Colonic mucosa (tissue), 4 donors: ENCODE measurements at places on chromosomes 1 and 21.

DNA sequence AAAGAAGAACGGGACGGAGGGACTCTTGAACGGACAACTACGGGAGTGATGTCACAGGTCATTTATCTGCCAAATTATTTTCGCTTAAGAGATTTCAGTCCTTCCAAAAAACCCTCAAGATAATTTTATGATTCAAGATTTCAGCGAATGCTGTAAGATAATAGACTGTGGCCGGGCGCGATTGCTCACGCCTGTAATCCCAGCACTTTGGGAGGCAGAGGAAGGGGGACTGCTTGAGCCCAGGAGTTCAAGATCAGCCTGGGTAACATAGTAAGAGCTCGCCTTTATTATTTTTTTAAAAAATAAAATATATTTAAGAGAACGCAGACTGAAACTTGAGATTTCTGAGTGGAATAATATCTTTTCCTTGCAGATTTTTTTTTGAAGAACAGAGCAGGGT is 609 bp downstream of the RWDD2B start:
- H3K4me1 ChIP-seq, result no peaks in the 10 kb centered on the region
- H3K36me3 ChIP-seq, result no peaks in the 10 kb centered on the region
- no peaks in the 10 kb centered on the region for H3K27me3 ChIP-seq
- peak overlapping the region; percentile 87 for H3K4me3 ChIP-seq
- DNase-seq, result no peak

GRCh38 chr1:211579440-211580302 is 710 bp upstream of the SLC30A1 start:
- H3K4me3 ChIP-seq, result peak overlapping the region; percentile 66
- H3K4me1 ChIP-seq, result no peaks in the 10 kb centered on the region
- no peaks in the 10 kb centered on the region for H3K27me3 ChIP-seq

DNA sequence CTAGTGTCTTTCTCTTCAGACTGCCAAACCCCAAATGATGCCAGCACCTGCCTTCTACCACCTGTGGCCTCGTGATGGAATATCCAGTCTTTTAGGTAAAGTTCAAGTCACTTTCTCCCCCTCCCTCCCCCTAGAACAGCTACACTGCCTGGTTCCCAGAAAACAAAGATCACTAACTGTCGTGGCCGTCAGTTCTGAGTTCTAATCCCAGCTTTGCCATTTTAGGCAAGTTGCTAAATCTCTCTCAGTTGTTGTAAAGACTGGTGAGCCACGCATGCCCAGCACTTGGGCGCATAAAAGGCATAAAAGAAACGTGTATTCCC is 648 bp upstream of the TRAPPC3 start:
- H3K36me3 ChIP-seq, result no peaks in the 10 kb centered on the region
- H3K4me1 ChIP-seq, result peaks cover 16% of the 10 kb centered on the region
- no peak overlapping the region for H3K4me3 ChIP-seq
- peak overlapping the region; percentile 94 for H3K27ac ChIP-seq
- no peaks in the 10 kb centered on the region for H3K27me3 ChIP-seq
- DNase-seq, result no peak

DNA sequence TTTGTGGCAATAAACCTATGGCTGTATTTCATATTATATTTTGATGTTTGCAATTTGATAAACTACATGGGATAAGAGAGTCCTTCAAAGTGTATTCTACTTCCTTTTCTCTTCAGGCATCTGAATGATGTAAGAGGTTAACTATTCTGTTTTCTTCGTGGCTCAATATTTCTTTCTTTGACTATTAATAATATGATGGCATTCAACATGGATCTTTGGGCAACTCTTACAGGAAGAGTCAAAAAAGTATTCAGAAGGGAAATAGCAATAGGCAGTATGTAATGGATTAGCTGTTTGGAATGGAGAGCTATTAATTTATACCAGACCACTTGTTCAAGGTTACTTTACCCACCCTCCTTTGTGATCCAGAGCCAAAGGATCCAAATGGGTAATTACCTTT is 74.4 kb downstream of the HMCN1 start:
- DNase-seq, result no peak
- H3K4me3 ChIP-seq, result no peak overlapping the region
- H3K4me1 ChIP-seq, result no peaks in the 10 kb centered on the region
- H3K27ac ChIP-seq, result no peak overlapping the region
- H3K27me3 ChIP-seq, result no peaks in the 10 kb centered on the region

DNA sequence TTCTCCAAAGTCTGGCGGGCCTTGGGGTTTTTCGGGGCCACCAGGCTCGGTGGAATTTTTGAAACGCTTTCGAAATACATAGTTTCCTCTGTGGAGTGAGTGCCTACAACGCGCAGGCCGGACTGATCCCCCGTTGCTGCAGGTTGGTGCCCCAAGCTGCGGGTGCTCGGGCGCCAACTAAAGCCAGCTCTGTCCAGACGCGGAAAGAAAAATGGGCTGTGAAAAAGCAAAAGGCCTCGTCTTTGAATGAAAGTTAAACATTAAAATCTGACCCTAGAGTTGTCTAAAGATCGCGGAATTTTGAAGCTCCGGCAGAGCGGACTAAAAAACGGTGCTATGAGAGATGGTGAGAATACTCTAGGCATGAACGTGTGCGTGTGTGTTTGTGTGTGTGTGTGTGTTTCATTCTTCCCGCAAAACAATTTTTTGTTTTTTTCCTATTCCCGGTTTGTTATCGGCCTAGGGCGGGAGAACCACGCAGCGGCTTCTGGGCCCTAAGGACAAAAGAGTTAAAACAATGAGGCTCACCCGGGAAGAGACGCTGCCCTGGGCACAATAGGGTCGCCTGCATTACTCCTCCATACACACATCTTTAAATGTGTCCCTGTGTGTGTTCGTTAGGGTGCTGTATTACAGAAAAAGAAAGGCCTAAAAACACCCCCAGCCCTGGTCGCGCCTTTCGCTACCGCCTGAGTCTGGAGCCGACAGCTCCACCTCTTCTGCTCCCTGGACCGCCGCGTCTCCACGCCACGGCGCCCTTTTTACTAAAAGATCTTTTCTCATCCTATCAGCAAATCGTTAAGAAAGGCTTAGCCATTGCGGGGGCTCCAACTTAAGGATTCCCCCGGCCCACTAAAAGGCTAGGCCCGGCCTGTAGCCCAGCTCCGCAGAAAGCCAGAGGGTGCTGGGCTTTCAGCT is 3.2 kb downstream of the TBX15 start:
- H3K4me1 ChIP-seq, result peaks cover 9% of the 10 kb centered on the region
- DNase-seq, result no peak
- H3K36me3 ChIP-seq, result no peaks in the 10 kb centered on the region

- DNase-seq, result no peak
- no peaks in the 10 kb centered on the region for H3K4me1 ChIP-seq
- no peaks in the 10 kb centered on the region for H3K36me3 ChIP-seq
- no peaks in the 10 kb centered on the region for H3K27me3 ChIP-seq
- H3K27ac ChIP-seq, result no peak overlapping the region
Measured at GRCh38 chr1:197980457-197980856, 63.3 kb downstream of the LHX9 start.

- peaks cover 18% of the 10 kb centered on the region for H3K36me3 ChIP-seq
- H3K4me3 ChIP-seq, result no peak overlapping the region
- peaks cover 13% of the 10 kb centered on the region for H3K4me1 ChIP-seq
- DNase-seq, result no peak
- H3K27me3 ChIP-seq, result no peaks in the 10 kb centered on the region
- no peak overlapping the region for H3K27ac ChIP-seq
Measured at GRCh38 chr21:44867999-44868700, 5.3 kb downstream of the PTTG1IP start.

GRCh38 chr1:46528297-46528955 is 23.0 kb downstream of the KNCN start:
- H3K4me3 ChIP-seq, result no peak overlapping the region
- H3K36me3 ChIP-seq, result no peaks in the 10 kb centered on the region
- peaks cover 2% of the 10 kb centered on the region for H3K27me3 ChIP-seq
- DNase-seq, result no peak
- H3K27ac ChIP-seq, result no peak overlapping the region
- H3K4me1 ChIP-seq, result no peaks in the 10 kb centered on the region

DNA sequence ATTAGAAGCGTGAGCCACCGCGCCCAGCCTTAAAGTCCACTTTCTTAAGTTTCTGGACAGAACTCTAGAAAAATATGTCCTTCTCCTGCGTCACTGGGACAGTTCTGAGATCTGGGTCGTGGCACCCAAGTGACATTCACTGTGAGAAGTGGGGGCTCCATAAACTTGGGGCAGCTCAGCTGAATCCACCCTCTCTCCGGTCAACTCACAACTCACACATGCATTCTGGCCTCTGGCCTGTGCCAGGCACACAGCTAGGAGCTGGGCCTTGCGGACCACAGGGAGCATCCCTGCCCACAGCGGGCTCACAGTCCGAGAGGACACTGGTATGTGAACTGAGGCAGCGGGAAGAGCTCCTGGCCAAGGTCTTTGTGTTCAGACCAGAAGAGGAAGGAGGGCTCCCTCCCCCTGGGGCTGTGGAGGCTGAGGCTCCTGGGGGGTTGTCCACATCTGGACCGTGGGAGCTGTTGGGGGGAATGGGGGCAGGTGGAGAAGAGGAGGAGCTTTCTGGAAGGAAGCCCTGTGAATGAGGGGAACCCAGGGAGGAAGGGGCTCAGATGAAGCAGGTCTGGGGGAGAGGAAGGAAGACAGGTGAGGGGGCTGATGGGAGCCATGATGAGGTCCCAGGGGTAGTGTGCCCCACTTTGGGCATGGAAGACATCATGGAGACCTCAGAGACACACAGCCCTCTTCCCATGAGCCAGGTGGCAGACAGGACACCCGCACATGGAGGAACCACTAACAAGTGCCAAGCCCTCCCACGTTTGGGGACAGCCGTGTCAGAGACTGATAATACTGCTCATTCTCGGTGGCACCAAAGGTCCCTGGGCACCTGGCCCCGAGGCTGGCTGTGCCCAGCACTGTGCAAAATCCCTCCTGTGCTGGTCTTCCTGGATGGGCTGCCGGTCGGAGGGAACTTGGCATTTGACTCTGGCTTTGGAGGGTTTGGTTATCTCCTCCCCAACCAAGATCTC is 191.0 kb upstream of the VAMP3 start:
- no peak overlapping the region for H3K4me3 ChIP-seq
- H3K27ac ChIP-seq, result no peak overlapping the region
- H3K27me3 ChIP-seq, result no peaks in the 10 kb centered on the region

DNA sequence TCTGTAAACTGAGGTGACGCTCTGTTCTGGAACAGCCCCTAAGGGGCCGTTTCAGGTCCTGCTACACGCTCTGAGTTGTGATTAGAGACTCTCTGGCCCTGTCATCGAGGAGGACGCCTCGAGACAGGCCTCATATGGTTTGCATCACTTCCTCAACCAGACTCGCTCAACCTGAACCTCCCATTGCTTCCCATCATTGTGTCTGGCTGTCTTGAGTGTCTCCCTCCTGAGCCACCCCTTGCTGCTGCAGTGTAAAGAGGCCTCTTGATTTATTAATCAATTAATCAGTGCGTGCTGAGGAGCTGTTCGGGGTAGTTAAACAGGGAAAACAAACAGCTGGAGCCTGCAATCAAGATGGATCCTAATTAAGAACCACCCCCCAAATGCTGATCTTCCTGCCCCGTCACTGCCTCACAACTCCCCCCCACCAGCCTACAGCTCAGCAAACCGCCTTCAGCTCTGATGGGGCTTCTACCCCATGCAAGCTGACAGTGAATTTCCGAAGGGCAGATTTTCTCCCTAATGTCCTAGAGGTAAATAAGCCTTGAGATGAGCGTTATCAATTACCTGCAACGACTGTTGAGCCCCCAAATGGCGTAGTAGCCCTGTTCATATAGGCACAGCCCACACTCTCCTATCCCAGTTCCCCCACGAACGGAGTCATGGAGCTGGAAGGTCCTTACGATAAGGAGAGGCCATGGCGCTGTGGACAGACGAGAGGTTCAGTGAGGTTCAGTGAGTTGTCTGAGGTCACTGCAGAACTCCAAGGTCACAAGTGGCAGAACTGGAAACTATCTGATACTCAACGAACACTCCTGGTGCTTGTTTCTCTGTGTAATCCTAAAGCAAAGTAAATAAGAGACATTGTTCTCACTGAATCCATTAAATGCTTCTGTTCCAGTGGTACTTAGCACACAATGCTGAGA is 210.6 kb downstream of the KIF26B start:
- H3K4me3 ChIP-seq, result no peak overlapping the region
- H3K4me1 ChIP-seq, result no peaks in the 10 kb centered on the region
- H3K36me3 ChIP-seq, result no peaks in the 10 kb centered on the region
- H3K27ac ChIP-seq, result no peak overlapping the region
- DNase-seq, result no peak

DNA sequence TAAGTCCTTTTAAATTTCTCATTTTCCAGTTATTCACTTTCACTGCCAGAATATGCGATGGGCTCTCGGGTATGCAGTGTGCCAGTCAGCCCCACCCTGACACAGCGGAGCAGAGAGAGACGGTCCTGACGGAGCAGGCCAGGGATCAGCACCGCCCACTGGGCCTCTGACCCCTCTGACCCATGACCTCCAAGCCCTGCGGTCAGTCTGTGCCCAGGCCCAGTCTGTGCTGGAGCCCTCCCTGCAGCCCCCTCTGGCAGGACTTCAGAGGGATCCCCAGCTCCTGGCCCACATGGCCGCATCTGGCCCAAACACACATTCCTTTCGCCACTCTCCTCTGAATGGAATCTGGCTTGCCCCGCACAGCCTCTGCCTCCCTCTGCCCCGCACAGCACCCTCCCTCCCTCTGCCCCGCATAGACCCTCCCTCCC is 43.4 kb upstream of the COL6A2 start:
- no peak overlapping the region for H3K4me3 ChIP-seq
- peak overlapping the region; percentile 12 for H3K27ac ChIP-seq
- H3K27me3 ChIP-seq, result no peaks in the 10 kb centered on the region
- H3K4me1 ChIP-seq, result no peaks in the 10 kb centered on the region
- H3K36me3 ChIP-seq, result no peaks in the 10 kb centered on the region
- DNase-seq, result no peak

DNA sequence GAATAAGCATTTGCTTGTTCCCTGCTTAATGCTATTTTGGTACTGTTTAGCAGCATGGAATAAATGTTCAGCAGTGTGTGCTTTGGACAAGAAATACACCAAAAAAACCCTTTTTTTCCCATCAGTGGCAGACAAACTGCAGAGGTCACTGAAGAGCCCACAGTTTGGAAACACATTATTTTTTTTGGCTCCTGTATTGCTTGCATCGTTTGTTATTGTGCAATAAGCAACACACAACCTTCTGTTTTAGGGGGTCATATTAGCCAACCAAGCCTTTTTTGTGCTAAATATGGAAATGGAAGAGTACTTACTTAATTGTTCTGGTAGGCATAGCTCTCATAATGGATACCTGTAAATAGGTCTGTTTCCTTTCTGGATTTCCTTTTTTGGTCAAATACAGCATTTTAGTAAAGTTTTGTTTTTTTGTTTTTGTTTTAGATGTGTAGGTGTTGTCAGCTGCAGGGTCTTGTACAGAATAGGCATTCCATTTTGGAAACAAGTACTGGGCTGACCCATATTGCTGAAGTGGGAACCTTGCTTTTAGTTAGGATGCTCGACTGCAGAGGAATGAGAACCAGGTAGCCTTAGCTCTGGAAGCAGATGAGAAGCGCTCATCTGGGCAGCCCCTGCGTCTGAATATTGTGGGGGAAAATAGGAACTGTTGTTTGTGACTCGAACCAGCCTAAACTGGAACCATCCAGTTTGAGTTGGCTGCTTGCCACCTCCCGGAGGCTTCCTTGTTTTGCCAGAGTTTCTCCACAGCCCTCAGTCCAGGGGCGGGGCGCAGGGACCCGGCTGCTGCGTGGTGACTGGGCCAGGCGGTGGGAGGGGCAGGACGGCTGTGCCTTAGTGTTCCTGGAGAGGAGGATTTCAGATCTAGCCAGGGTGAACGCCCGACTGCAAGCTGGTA is 38.4 kb downstream of the SPEN start:
- no peaks in the 10 kb centered on the region for H3K36me3 ChIP-seq
- peak; percentile 99 for DNase-seq
- peaks cover 9% of the 10 kb centered on the region for H3K4me1 ChIP-seq
- no peaks in the 10 kb centered on the region for H3K27me3 ChIP-seq
- peak overlapping the region; percentile 79 for H3K27ac ChIP-seq
